ENCODE measurements at places on chromosomes 16 and 17.

GRCh38 chr16:13634253-13634652, 285.7 kb upstream of the ERCC4 start:
- no peak for DNase-seq

- no peak for DNase-seq
Measured at GRCh38 chr16:19703172-19703889, 14.7 kb downstream of the KNOP1 start.

DNA sequence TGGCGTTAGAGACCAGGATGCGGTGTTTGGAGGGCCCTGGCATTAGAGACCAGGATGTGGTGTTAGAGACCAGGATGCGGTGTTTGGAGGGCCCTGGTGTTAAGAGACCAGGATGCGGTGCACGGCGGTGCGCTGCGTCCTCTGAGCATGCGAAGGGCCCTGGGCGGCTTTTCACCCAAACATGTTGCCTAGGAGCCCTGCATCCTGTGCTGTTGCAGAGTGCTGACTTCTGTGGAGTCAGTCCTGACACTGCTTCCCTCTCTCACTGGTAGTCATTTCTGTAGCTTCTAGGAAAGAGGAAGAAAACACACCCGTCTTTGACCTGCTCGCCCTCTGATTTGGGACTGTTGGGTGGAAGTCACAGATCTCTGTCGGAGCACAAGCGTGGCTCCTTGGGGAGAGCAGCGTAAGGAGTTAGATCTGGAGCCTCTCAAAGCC, 141.2 kb downstream of the LAT start:
- DNase-seq, result no peak

DNA sequence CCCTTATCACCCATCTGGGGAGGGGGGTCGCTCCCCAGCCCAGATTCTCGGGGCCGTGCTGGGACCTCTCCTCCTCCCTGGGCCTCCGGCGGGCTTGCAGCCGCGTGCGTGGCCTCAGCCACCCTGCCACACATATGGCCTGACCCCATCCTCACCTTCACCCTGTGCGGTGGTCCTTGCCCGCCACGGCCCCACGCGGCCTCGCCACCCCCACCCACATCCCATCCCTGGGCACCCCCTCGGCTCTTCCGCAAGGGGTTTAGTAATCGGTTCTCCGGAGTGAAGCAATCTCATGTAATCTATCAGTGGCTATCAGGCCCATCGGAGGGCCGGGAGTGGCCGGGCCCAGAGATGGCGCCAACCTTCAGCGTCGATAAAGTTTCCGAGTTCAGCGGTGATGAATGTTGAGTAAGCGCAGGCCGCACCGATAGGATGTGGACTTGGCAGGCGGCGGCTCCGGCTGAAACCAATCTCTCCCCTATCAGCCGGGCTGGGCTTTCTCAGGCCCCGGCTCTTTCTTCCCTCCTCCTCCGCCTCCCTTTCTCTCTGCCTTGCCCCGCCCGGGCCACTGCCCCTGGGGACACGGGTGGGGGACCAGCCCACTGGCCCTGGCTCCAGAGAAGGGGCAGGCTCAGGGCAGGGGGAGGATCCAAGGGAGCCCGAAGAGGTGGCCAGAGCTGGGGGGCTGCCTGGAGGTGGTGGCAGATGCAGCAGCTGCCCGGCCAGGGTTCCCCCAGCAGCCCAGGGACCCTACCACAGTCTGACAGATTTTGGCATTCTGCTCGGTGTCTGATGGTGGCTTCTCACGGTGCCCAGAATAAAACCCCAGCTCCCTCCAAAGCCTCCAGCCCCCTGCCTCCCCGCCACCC, 20.8 kb downstream of the ZFPM1 start:
- no peak for DNase-seq

All from stimulated activated CD4-positive, alpha-beta T cell treated with anti-CD3 and anti-CD28 coated beads, Interleukin-4, amount 100 ng/mL, for 4 hours (primary cell).